ENCODE measurements at places on chromosomes 1 and 21. TPM values are rescaled to one million over a fixed set of nuclear protein-coding genes. Genes with fewer than 3 reads are reported as not detected.

The RIMKLA gene
- under 0.01 TPM for total RNA-seq

The NTPCR gene
- 12.7 TPM for total RNA-seq

The SEMA4A gene
- total RNA-seq, result 1.8 TPM

The PRR9 gene
- not detected for total RNA-seq

The BRDT gene
- not detected for total RNA-seq

The CHIA gene
- total RNA-seq, result not detected

The THEM5 gene
- not detected for total RNA-seq

The PLA2G2C gene
- total RNA-seq, result not detected

The TDRD10 gene
- total RNA-seq, result 3.2 TPM

The TBX15 gene
- not detected for total RNA-seq

The CAMK2N1 gene
- total RNA-seq, result 0.97 TPM

The S100A12 gene
- not detected for total RNA-seq

The ASCL5 gene
- total RNA-seq, result not detected

The SLFNL1 gene
- 0.46 TPM for total RNA-seq

The LHX8 gene
- not detected for total RNA-seq

The RXRG gene
- total RNA-seq, result not detected

The NBPF4 gene
- total RNA-seq, result not detected

The KCNK1 gene
- total RNA-seq, result 7.5 TPM

The RAB7B gene
- total RNA-seq, result 0.15 TPM
